ENCODE measurements at places on chromosomes 1 and 21.

DNA sequence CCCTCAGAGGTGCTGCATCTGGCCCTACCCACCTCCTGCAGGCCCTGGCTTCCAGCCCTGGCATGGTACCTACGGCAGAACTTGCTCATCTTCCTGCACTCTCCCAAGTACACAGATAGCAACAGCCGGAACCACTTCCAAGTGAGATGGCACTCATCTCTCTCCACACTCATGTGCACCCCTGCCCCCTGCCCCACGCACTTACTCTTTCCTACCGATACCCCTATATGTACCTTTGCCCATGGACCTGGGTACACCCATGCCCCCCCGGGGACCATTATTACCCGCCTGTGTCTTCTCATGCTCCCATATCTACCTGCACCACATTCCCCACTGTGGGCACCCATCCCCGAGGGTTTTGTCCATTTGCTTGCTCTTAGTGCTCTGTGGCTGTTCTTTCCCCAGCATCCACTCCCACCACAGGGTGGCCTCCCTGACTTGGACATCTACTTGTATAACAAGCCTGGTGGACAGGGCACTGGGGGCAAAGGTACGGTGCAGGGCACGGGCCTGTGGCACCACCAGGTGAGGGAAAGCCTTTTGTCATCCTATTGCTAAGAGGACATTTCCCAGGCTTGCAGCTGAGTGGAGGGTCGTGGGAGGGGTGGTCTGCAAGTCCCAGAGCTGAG lies 14.7 kb downstream of the HYI start:
- DNase-seq: no peak

DNA sequence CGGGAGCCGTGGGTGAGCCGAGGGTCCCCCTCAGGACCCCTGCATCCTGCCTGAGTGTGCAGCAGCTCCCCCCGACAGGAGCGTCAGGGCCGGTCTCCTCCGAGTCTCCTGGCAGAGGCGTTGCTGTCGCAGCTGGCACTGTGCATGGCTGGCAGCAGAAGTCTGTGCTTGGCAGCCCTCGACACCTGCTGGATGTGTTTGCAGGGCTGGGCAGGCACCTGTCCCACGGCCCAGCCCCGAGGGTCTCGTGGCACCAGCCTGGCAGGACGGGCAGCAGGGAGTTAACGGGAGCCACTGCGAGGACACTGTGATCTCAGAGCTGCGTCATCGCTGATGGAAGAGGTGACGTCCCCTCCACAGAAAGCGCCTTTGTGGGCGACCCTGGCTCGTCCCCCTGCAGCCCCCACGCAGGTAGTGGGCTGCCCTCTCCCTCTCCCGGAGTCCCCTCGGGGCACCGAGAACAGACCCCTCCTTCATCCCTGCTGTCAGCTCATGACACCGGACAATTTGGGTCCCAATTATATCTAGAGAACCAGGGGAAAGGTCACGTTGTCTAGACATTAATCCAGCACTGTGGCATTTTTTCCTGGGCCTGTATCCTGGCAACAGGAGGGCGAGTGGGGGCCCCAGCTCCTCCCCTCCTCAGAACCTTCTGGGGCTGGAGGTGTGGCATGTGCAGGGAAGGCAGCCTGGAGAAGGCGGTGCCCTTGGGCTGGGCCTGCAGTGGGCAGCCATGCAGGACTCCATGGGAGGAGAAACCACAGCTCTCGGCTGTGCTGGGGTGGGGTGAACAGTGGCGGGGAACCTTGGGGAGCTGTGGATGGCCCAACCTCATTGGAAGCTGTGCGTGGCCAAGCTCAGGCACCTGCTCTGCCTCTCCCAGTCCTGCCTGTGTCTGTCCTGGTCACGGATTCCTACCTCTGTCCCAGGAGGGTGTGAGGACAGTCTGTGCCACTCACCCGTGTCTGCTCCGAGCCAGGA lies 15.4 kb downstream of the COL18A1 start:
- DNase-seq: no peak

GRCh38 chr21:31873275-31873695 lies 465 bp downstream of the HUNK start:
- DNase-seq: peak; percentile 24

DNA sequence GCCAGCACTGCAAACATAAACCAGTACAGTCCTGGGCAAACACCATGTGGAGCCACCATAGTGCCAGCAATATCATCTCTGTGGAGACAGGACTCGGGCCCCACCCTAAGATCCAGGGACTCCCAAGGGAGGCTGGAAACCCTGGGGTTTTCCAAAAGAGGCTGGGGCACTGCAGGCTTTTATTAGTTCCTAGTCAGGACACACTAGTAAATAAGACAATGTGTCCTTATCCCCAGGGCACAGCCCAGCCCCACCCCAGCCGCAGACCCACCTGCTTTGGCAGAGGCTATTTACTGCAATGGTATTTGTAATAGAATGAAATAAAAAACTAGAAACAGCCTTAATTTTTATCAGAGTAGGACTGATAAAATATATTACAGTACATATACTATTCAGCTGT lies 486 bp upstream of the GJB3 start:
- DNase-seq: no peak

- DNase-seq: no peak
These were observed 26.2 kb downstream of the UMODL1 start for GRCh38 chr21:42097274-42097673.
